ENCODE measurements at places on chromosomes 5 and 9. TPM values are rescaled to one million over a fixed set of nuclear protein-coding genes. Genes with fewer than 3 reads are reported as not detected.

GRCh38 chr5:158824241-158824882 is 275.4 kb downstream of the EBF1 start:
- H3K27ac ChIP-seq, result no peak overlapping the region
- H3K27me3 ChIP-seq, result no peaks in the 10 kb centered on the region
- H3K4me1 ChIP-seq, result peaks cover 7% of the 10 kb centered on the region
- H3K36me3 ChIP-seq, result no peaks in the 10 kb centered on the region
- no peak for DNase-seq

- H3K4me1 ChIP-seq, result peaks cover 6% of the 10 kb centered on the region
- H3K4me3 ChIP-seq, result no peak overlapping the region
- H3K27ac ChIP-seq, result no peak overlapping the region
- no peaks in the 10 kb centered on the region for H3K27me3 ChIP-seq
- H3K36me3 ChIP-seq, result no peaks in the 10 kb centered on the region
Measured at GRCh38 chr9:11194246-11194645, 581.4 kb upstream of the PTPRD start.

GRCh38 chr9:112854657-112855056 is 36.0 kb downstream of the SLC46A2 start:
- DNase-seq, result no peak
- no peak overlapping the region for H3K4me3 ChIP-seq
- H3K36me3 ChIP-seq, result no peaks in the 10 kb centered on the region
- H3K27ac ChIP-seq, result no peak overlapping the region
- no peaks in the 10 kb centered on the region for H3K27me3 ChIP-seq

GRCh38 chr5:139744471-139745131 is 51.0 kb upstream of the PSD2 start:
- H3K4me3 ChIP-seq, result no peak overlapping the region
- H3K36me3 ChIP-seq, result no peaks in the 10 kb centered on the region
- H3K27ac ChIP-seq, result no peak overlapping the region
- H3K4me1 ChIP-seq, result peaks cover 27% of the 10 kb centered on the region

DNA sequence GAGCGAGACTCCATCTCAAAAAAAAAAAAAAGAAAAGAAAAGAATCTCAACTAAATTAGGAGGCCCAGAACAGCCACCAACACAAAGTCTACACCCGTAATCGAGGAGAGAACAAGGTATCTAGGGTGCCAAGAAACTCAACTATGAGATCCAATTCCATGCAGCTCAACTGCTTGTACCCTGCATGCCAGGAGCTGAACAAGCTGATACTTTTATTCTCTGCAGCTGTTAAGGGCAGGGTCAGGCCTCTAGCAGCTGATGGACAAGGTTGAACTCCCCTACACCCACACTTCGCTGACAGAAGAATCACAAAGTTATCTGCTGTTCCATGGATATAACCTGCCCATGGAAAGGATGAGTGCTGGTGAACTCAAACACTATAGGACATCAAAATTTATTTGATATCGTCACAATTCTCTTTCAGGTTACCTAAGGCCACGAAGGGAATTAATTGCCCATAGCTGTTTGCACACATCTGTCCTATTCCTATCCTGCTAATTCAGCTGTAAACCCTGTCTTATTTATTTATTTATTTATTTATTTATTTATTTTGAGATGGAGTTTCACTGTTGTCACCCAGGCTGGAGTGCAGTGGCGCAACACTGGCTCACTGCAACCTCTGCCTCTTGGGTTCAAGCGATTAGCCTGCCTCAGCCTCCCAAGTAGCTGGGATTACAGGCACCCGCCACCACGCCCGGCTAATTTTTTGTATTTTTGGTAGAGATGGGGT is 20.7 kb downstream of the UBAP2 start:
- H3K36me3 ChIP-seq, result peaks cover 4% of the 10 kb centered on the region
- no peak overlapping the region for H3K27ac ChIP-seq
- no peak for DNase-seq
- no peaks in the 10 kb centered on the region for H3K27me3 ChIP-seq
- H3K4me1 ChIP-seq, result no peaks in the 10 kb centered on the region

GRCh38 chr9:121220996-121221663 is 19.5 kb upstream of the RAB14 start:
- H3K27me3 ChIP-seq, result no peaks in the 10 kb centered on the region
- H3K27ac ChIP-seq, result no peak overlapping the region
- H3K4me3 ChIP-seq, result no peak overlapping the region
- H3K4me1 ChIP-seq, result peaks cover 3% of the 10 kb centered on the region
- no peak for DNase-seq
- no peaks in the 10 kb centered on the region for H3K36me3 ChIP-seq

- no peak overlapping the region for H3K27ac ChIP-seq
- DNase-seq, result no peak
- H3K4me1 ChIP-seq, result peaks cover 10% of the 10 kb centered on the region
- H3K4me3 ChIP-seq, result peak overlapping the region; percentile 56
- H3K27me3 ChIP-seq, result peaks cover 36% of the 10 kb centered on the region
Measured at GRCh38 chr5:176810687-176811501, 535 bp downstream of the UNC5A start.

GRCh38 chr5:2148312-2149194 is 265.8 kb upstream of the IRX4 start:
- H3K4me1 ChIP-seq, result peaks cover 14% of the 10 kb centered on the region
- H3K27me3 ChIP-seq, result no peaks in the 10 kb centered on the region
- no peak overlapping the region for H3K27ac ChIP-seq
- no peaks in the 10 kb centered on the region for H3K36me3 ChIP-seq

GRCh38 chr5:53067641-53068040 is 41.9 kb downstream of the MOCS2 start:
- H3K4me1 ChIP-seq, result peaks cover 18% of the 10 kb centered on the region
- H3K4me3 ChIP-seq, result no peak overlapping the region
- H3K27me3 ChIP-seq, result no peaks in the 10 kb centered on the region
- no peak for DNase-seq

DNA sequence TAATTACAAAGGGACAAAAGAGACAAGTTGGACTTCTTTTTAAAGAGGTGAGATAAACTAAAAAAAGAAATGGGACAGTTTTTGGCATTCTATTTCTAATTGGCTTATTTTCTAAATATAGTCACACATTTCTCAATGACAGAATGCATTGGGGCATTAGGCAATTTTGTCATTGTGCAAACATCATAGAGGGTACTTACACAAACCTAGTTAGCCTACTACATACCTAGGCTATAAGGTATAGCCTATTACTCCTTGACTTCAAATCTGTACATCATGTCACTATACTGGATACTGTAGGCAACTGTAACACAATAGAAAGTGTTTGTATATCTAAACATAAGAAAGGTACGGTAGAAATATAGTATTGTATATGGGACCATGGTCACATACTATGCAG is 56.1 kb downstream of the LSM11 start:
- no peak overlapping the region for H3K27ac ChIP-seq
- DNase-seq, result no peak
- no peaks in the 10 kb centered on the region for H3K27me3 ChIP-seq
- H3K4me3 ChIP-seq, result no peak overlapping the region
- peaks cover 32% of the 10 kb centered on the region for H3K36me3 ChIP-seq
- H3K4me1 ChIP-seq, result no peaks in the 10 kb centered on the region

- no peak overlapping the region for H3K27ac ChIP-seq
- peaks cover 4% of the 10 kb centered on the region for H3K4me1 ChIP-seq
- no peak overlapping the region for H3K4me3 ChIP-seq
- no peak for DNase-seq
Measured at GRCh38 chr5:380701-381309, 59.3 kb downstream of the AHRR start.

- DNase-seq, result no peak
- peaks cover 3% of the 10 kb centered on the region for H3K27me3 ChIP-seq
- H3K27ac ChIP-seq, result no peak overlapping the region
- H3K4me3 ChIP-seq, result no peak overlapping the region
Measured at GRCh38 chr5:173564106-173564505, 52.3 kb downstream of the BOD1 start.

DNA sequence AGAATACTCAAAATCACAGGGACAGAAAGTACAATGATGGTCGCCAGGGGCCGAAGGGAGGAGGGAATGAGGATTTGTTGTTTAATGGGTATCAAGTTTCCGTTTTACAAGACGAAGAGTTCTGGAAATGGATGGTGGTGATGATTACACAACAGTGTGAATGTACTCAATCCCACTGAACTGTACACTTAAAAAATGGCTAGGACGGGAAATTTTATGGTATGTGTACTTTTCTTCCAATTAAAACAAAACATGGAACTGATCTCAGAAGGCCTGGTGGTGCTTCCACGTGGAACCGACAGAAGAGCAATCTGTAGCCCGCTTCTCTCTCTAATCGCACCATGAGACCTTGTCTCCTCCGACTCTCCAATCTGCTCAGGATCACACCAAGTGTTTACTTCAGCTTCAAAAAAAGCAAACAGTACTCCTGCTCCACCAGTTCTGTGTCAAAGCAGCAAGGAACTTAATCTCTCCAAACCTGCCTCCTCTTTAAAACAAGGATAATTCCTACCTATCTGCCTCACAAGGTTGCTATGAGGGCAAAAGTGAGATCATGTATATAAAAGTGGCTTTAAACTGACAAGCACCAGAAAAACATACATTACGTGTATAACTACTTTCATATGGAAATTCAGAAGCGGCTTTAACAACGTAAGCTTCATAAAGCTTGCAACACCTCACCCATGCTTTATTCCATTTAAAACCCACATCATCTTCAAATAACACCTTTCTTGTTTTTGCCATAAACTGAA is 2.1 kb downstream of the ECPAS start:
- peak overlapping the region; percentile 93 for H3K4me3 ChIP-seq
- H3K36me3 ChIP-seq, result no peaks in the 10 kb centered on the region
- DNase-seq, result peak; percentile 56

- no peak overlapping the region for H3K27ac ChIP-seq
- no peak for DNase-seq
- H3K36me3 ChIP-seq, result no peaks in the 10 kb centered on the region
- no peaks in the 10 kb centered on the region for H3K27me3 ChIP-seq
- no peak overlapping the region for H3K4me3 ChIP-seq
- H3K4me1 ChIP-seq, result no peaks in the 10 kb centered on the region
Measured at GRCh38 chr9:91219557-91219956, 142.2 kb downstream of the AUH start.

DNA sequence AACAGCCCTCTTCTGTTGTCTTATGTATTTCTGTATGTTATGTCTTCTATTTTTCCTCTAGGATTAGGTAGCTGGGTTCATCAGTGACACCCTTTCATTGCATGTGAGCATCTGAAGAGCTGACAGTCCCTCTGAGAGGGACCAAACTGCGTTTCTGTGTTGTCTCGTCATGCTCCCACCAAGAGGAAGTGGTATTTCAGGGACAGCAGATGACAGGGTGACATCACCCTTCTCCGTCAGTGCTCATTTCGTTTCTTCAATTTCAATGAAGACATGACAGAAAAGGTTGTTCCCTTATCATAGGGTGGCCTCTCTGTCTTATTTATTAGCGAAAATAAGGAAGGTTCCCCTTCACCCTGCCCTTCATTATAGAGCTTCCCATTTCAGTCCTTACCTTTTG is 225.9 kb upstream of the NR4A3 start:
- H3K4me1 ChIP-seq, result no peaks in the 10 kb centered on the region
- H3K27ac ChIP-seq, result no peak overlapping the region
- no peak for DNase-seq
- H3K4me3 ChIP-seq, result no peak overlapping the region
- H3K36me3 ChIP-seq, result no peaks in the 10 kb centered on the region
- H3K27me3 ChIP-seq, result no peaks in the 10 kb centered on the region

DNA sequence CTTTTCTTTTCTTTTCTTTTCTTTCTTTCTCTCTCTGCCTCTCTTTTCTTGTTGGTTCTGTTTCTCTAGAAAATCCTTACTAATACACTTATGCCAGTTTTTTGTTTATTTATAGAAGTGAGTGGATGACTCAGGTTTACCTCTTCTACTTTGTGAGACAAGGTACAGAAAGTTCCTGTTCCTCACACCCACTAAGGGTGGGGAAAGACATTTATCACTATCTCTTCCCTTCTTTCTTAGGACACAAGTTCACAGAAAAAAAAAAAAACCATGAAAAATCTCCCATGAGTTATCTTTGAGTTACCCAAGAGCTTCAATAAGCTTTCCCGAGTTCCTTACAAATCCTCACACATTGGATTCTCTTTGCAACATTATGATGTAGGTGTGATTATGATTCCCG is 60.9 kb upstream of the CD180 start:
- H3K36me3 ChIP-seq, result no peaks in the 10 kb centered on the region
- no peaks in the 10 kb centered on the region for H3K4me1 ChIP-seq
- DNase-seq, result peak; percentile 7
- no peak overlapping the region for H3K4me3 ChIP-seq
- no peak overlapping the region for H3K27ac ChIP-seq

DNA sequence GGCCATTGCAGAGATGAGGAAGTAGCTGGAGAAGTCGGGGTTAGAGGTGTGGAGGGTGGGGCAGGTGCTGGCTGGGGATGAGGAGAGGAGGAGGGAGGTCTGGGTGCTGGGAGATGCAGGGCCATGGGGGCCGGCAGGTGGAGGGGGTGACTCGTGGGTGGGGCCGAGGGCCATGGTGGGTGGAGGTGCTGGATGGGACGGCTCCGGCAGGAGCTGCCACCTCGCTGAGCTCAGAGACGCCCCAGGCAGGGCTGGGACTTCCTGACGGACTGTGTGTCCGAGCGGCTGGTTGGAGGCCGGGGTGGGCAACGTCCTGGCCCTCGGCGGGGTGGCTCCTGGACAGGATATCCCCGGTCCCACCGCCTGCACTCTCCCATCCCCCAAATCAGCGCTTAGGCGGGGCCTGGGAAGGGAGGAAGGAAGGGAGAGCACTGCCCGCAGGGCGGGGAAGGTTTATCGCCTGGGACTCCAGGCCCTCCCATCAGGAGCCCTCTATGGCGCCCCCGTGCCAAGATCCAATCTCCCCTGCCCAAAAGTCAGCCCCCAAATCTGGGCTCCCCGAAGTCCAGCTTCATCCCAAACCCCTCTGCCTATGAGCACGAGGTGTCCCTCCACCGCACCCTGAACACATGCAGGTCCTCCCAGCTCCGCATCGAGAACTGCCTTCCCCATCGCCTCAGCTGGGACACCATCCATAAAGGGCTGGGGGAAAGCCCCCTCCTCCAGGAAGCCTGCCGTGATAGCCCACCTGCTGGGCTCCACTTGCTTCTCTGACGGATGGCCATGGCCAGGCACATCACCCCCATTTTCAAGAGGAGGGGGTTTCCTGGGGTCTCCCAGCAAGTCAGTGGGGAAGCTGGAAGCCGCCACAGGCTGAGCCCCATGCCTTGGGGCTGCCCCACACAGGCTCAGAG is 58.3 kb upstream of the NOTCH1 start:
- no peak for DNase-seq
- H3K4me3 ChIP-seq, result no peak overlapping the region
- no peaks in the 10 kb centered on the region for H3K36me3 ChIP-seq
- no peak overlapping the region for H3K27ac ChIP-seq
- H3K4me1 ChIP-seq, result no peaks in the 10 kb centered on the region

GRCh38 chr9:130835441-130836298 is 616 bp downstream of the ABL1 start:
- DNase-seq, result no peak
- H3K27ac ChIP-seq, result peak overlapping the region; percentile 26
- no peaks in the 10 kb centered on the region for H3K36me3 ChIP-seq
- peaks cover 28% of the 10 kb centered on the region for H3K4me1 ChIP-seq
- H3K27me3 ChIP-seq, result no peaks in the 10 kb centered on the region
- peak overlapping the region; percentile 73 for H3K4me3 ChIP-seq

Gene PGM5
- total RNA-seq, result 90.2 TPM

Gene IL13
- total RNA-seq, result not detected

Gene PCDHA1
- not detected for total RNA-seq

Gene LAMC3
- total RNA-seq, result 4.6 TPM

Gene ITK
- total RNA-seq, result 0.58 TPM
